ENCODE measurements at places on chromosomes 11 and 22. TPM values are rescaled to one million over a fixed set of nuclear protein-coding genes. Genes with fewer than 3 reads are reported as not detected.

DNA sequence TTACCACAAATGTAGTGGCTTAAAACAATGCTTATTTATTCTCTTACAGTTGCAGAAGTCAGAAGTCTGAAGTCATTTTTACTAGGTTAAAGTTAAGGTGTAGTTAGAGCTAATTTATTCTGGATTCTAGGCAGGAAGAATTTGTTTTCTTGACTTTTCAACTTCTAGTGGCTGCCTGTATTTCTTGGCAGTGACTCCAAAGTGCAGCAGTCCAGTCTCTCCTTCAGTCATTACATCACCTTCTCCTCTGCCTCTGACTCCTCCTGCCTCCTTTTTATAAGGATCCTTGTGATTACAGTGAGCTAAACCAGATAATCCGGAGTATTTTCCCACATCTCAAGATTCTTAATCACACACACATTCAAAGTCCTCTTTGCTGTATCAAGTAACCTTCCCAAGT is 581.4 kb downstream of the KCNA4 start:
- H3K27me3 ChIP-seq, result no peaks in the 10 kb centered on the region
- H3K4me1 ChIP-seq, result no peaks in the 10 kb centered on the region
- no peak overlapping the region for H3K4me3 ChIP-seq
- no peak for DNase-seq

- H3K4me1 ChIP-seq, result no peaks in the 10 kb centered on the region
- no peak overlapping the region for H3K4me3 ChIP-seq
- DNase-seq, result no peak
Measured at GRCh38 chr11:256952-257737, 20.4 kb downstream of the PSMD13 start.

Gene MAJIN
- total RNA-seq, result under 0.01 TPM

Gene PDGFB
- total RNA-seq, result 4.7 TPM

DNA sequence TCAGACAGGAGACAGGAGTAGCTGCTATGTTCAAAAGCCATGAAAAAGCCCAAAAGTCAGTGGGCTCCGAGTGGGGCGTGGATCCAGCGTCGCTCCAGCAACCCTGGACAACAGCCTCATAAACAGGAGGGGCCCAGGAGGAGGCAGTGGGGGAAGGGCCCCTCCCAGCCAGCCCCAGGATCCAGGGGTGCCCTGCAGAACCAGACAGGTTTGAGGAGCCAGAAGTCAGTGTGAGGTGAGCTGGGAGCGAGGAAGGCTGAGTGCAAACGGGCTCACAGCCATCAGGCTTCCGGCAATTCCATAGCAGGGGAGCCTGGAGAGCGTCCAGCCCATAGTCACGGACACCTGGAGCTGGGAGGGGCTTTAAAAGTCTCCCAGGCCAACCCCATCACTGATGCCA is 217.7 kb downstream of the MN1 start:
- no peak overlapping the region for H3K27ac ChIP-seq
- no peaks in the 10 kb centered on the region for H3K4me1 ChIP-seq
- H3K4me3 ChIP-seq, result no peak overlapping the region
- no peak for DNase-seq
- H3K27me3 ChIP-seq, result no peaks in the 10 kb centered on the region

Gene NUCB2
- total RNA-seq, result 43.2 TPM

- H3K4me1 ChIP-seq, result peaks cover 48% of the 10 kb centered on the region
- DNase-seq, result no peak
Measured at GRCh38 chr11:47411884-47412746, 3.7 kb downstream of the SLC39A13 start.

DNA sequence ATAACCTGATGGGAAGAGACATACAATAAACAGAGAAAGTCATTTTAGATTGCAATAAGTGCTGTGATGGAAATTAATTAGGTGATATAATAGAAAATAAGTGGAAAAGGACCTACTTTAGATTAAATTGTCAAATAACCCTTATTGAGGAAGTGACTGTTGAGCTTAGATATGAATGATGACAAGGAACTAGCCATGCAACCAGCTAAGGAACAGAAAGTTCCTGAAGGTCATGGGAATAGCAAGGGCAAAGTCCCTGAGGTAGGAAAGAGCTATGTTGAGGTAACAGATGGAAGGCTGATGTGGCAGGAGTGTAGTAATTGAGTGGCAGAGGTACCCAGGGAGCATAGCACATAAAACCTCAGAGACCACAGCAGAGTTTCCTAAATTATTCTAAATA is 135.2 kb downstream of the WNT11 start:
- H3K4me1 ChIP-seq, result no peaks in the 10 kb centered on the region
- H3K27ac ChIP-seq, result no peak overlapping the region
- DNase-seq, result no peak
- H3K36me3 ChIP-seq, result no peaks in the 10 kb centered on the region
- H3K27me3 ChIP-seq, result no peaks in the 10 kb centered on the region

GRCh38 chr11:117180020-117180419 is 1.5 kb downstream of the SIDT2 start:
- no peak for DNase-seq
- H3K4me1 ChIP-seq, result peaks cover 10% of the 10 kb centered on the region
- H3K27ac ChIP-seq, result peak overlapping the region; percentile 98
- H3K4me3 ChIP-seq, result peak overlapping the region; percentile 94
- no peaks in the 10 kb centered on the region for H3K27me3 ChIP-seq
